Cerebellar nuclear complex (tissue), 1 donor: ENCODE measurements at places on chromosomes 5 and 9.

DNA sequence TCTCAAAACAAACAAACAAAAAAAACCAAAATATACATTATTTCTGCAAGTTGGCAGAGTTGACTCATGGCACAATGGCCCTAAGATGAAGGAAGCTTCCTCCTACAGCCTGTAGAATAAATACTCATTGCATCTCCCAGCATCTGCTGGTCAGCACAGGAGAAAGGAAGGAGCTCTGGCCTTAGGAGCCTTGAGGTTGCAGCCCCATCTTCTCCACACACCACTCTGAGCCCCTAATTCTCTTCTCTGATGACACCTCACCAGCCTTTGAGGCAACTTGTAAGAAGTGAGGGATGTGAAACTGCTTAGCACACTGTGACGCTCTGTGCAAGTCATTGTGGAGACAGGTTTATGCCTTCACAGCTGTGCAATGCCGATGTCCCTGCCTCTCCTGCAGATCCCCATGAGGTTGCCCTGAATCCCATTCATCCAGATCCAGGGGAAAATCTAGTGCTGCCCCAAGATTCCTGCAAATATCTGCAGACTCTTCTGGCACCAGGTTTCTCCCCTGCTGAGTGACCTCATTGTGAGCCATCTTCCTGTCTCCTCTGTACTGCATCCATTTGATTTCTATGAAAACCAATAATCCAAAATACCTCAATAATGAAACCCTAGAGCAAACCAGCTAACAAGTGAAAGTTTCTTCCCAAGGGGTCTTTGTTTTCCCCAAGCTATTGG lies 65.3 kb upstream of the TGFBR1 start:
- no peak for DNase-seq

- no peak for DNase-seq
Observed at GRCh38 chr5:143514616-143515335, 111.3 kb upstream of the NR3C1 start.

DNA sequence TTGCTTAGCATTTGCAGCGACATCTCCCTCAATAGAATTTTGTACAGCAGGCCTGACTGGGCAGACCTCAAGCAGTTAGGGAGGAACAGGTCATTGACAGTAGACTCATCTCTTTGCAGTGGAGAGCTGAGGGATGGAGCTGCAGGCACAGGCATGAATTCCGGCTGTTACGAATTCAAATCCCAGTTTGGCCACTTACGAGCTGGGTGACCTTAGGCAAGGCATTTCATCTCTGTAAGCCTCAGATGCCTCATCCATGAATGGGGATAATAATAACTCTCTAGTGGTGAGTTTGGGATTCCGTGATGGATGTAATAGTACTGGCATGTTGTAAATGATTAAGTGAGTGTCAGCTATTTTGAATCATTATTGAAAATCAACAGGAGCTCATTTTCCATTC lies 195.3 kb downstream of the SEMA6A start:
- no peak for DNase-seq

DNA sequence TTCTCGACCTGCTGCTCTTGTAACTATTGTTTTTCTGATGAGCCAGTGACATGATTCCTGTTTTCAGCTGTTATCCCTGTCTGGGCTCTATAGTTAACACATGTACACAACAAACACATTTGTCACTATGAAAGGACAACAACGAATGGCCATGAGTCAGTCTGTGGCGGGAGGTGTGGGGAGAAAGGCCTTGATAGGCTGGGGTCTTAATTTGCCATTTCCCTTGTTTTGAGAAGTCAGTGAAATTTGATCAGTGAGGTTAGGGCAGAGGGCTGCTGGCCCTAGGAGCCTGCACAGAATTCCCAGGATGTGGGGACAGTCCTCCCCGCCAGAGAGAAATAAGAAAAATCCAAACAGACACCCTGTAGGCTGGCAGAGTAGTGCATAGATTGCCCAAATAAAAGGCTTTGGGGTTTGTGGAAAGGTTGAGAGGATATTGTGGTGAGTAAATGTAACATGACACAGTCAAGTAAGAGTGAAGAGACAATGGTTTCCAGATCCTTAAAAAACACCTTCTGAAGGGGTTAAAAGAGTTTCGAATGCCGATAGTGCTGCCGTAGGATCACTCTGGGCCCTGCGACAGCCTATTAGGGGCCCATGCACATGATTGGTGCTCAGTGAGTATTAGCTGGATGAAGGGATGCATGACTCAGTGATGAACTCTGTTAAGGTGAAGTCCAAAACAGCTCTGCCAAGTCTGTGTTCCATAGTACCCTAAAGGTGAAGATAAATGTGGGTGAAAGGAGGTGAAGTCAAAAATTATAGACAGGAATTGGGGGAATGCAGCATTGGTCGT lies 110.9 kb upstream of the PRRC1 start:
- no peak for DNase-seq
